ACHN (cell line): ENCODE measurements at places on chromosomes 4 and X.

- no peak for DNase-seq
These were observed 81.1 kb downstream of the CT47B1 start for GRCh38 chrX:120794525-120794975.

- peak; percentile 85 for DNase-seq
These were observed 16.2 kb downstream of the SH3RF1 start for GRCh38 chr4:169254546-169254983.

GRCh38 chr4:88441696-88442095, 15.2 kb upstream of the HERC5 start:
- no peak for DNase-seq

DNA sequence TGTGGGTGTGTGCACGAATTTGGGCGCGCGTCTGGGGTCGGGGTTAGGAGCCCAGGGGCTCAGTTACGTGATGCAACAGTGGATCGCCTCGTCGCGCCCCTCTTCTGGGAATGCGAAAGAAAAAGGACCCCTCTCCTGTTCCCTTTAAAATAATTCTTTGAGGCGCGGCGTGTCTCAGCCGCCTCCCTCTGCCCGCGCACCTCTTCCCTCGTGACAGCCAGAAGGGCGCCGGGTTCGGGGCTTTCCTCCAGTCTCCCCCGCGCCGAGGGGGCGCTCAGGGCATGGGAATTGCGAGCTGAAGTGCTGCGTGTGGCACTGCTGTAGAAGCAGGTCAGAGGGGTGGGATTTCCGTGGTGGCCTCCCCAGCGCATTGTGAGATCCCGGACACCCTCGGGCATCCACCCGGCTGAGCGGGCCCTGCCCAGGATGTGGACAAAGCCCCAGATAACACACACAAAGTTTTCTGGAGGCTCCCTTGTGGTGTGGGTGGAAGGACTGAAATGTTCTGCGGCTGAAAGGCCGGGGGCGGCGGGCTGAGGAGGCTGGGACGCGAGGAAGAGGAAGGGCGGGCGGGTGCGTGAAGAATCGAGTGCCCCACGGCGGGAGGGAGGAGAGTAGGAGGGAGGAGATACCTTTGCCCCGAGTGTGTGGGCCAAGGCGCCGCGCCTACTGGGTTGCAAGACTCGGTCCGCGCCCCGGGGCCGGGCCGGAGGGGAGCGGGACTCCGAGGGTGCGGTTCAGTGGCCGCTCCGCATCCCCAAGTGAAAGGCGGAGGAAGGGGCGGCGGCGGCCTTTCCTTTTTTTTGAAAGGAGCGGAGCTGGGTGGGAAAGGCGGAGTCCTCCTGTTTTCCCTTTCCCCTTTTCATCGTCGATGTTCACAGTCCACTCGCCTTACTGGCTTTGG, 752 bp downstream of the SEPTIN11 start:
- DNase-seq: peak; percentile 36

GRCh38 chr4:79164907-79165610, 160.8 kb downstream of the NAA11 start:
- no peak for DNase-seq

- peak; percentile 2 for DNase-seq
These were observed 8.3 kb upstream of the NAP1L5 start for GRCh38 chr4:88705805-88706492.

GRCh38 chr4:48526406-48526805, 36.4 kb downstream of the ZAR1 start:
- no peak for DNase-seq

- DNase-seq: peak; percentile 34
These were observed 868 bp downstream of the PLS3 start for GRCh38 chrX:115561605-115562479.

DNA sequence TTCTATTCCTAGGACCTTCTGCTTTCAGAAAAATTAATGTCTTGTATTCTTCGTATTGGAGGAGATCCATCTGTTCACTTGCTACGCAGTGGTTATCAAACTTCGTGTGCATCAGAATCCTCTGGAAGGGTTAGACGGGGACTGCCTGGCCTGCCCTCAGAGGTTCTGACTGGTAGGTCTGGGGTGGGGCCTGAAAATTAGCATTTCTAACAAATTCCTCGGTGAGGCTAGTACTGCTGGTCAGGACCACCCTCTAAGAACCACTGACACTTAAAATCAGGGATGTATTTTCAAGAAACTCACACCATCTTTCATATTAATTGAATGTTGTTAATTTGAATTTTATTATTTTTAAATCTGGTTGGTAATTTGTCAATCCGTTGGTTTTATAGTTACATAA, 63.0 kb downstream of the MAPK10 start:
- DNase-seq: no peak

GRCh38 chr4:25759101-25759500, 103.5 kb downstream of the SLC34A2 start:
- no peak for DNase-seq

DNA sequence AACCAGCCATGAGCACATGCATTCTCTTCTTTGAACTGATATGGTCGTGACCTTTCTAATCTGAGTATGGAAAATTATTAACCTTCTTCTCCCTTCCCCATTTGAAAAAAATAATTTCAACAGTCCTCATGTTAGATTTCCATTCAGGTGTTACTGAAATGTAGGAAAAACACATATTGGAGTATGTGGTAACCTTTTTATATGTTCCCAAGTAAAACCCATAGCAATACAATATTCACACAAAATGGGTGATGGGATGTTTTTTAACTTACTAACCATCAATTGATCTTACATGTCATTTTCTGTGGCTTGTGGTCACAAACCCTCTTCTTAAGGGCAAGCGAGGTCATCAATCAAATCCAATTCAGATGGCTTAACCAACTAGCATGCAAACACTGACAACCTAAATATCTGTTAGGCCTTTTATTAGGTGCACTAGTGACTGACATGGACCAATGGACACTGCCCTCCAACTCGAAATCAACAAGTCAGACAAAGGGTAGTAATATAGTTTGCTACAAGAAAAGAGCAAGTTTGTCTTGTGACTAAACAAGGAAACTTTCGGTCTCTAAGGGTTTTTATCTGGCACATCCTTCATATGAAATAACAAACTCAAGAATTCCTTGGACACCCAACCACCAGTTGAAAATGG, 74.3 kb downstream of the CAMK2D start:
- no peak for DNase-seq

GRCh38 chrX:24426921-24427746, 38.0 kb upstream of the PDK3 start:
- DNase-seq: no peak
